ENCODE measurements at places on chromosomes 3 and 15.

DNA sequence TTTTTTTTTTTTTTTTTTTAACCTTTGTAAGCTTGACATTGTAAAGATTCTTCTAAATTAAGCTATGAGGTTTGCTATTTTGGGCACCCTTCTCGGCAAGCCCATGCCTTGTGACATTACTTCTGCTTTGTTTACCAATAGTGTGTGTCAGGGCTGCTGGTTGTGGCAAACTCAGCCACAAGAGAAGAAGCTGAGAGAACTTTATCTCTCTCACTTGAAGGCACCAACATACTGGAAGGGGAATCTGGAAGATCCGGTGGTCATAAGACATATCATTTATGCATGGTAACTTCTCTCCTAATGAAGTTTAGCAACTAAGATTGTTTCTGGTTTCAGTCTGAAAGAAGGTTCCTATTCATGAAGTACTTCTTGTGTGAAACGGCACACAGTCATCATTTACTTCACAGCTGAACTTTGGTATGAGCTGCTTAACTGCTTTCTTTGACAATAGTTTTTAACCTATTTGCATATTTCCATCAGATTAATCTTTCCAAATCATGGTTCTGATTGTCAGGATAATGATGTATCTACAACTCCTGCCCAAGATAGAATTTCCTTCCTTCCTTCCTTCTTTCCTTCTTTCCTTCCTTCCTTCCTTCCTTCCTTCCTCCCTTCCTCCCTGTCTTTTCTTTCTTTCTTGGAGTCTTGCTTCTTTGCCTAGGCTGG lies 189.3 kb downstream of the NFKBIZ start:
- DNase-seq = no peak

DNA sequence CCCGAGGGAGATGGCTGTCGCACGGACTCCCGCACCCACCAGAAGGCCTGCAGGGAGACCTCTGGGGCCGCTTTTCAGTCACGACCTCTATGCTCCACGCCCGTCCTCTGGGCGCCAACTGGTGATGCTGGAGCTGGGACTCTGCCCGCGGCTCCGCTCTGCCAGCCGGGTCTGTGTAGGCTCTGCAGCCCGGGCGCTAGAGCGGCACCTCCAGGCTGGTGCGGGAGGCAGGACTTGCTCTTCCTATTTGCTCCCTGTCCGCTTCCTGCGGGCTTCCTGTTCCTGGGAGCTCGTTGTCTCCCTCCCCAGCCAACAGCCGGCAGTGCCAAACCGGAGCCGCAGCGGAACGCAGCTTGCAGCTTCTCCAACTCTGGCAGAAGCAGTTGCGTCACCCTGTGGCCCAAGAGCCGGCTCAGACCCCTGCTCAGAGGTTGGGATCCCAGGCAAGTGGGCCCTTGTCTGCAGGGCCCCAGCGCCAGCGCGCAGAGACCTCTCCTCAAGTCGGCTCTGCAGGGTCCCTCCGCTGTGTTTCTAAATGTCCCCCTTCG lies 285.9 kb downstream of the XXYLT1 start:
- no peak for DNase-seq

- DNase-seq = no peak
Observed at GRCh38 chr15:85880501-85881190, 85.9 kb upstream of the KLHL25 start.

DNA sequence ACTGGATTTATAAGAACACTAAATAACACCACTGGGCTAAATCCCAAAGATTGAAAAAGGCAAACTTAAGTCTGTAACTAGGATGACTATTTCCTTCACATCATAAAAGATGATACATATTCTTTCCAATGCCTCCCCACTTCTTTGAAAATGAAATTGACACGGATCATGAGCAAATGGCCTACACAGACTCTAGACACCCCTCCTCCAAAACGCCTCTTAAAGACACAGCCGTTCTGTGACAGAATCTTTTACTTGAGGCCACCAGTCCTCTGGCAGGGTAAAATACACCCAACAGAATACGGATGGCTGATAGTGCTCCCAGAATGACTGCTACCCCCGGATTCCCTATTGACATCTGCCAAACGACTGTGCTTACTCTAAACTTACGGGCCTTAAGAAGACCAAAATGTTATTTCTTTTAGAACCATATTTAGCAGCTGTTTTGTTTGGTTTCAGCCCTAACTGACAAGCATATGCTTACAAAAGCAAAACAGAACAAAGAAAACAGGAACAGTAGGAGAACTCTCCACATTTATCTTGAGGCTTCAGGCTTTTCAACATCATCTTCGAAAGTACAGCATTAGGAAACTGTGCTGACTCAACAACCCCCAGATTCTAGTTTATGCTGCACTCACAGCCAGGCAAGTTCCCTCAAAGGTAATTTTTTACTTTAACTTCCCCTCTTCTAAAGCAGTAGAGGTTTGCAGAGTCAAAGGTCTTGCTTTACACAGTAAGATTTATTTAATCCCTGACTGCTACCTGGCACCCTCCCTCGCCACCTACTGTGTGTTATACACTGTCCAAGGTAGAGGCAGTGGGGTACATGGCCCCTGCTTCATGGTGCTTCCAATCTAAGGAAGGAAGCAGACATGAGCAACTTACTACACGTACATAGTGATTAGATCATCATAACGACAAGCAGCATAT lies 84.3 kb downstream of the TNIK start:
- no peak for DNase-seq

DNA sequence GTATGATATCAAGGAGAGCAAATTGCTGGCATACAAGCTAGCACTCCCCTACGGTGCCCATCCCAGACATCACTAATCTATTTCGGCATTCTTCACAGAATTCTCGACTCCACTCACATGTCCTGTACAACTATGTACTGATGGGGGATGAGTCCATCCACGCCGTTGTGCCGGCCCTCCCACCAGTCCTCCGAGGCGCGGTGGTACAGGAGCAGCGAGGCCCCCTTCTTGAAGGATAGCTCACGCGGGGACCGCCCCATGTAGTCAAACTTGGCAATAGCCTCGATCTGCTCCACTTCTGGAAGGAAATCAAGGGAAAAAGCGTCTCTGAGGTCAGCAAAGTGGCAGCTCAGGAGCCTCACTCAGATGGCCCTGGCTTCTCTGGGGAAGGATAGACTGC lies 31.0 kb upstream of the RAD18 start:
- no peak for DNase-seq

GRCh38 chr3:187080799-187081450 lies 58.4 kb downstream of the RPL39L start:
- no peak for DNase-seq

- DNase-seq = no peak
Observed at GRCh38 chr15:94047566-94047965, 183.8 kb upstream of the MCTP2 start.

GRCh38 chr3:174099724-174100123 lies 702.2 kb downstream of the NLGN1 start:
- DNase-seq = no peak

DNA sequence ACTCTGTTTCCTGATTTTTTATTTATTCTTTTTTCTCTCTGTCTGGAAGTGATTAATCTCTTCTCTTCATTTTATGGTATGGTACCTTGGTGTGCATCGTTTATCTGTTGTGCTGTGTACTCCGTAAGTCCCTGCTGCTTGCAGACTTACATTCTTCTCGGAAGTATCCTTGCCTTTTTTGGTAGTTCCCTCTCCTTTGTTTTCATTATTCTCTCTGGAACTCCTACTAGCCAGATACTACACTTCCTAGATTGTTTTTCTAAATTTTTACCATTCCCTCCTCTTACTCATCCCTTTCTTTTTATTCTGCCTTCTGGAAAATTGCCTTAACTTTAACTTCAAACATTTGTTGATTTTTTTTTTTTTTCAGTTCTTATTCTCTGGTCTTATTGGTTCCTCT lies 27.2 kb downstream of the PIK3CA start:
- DNase-seq = no peak

DNA sequence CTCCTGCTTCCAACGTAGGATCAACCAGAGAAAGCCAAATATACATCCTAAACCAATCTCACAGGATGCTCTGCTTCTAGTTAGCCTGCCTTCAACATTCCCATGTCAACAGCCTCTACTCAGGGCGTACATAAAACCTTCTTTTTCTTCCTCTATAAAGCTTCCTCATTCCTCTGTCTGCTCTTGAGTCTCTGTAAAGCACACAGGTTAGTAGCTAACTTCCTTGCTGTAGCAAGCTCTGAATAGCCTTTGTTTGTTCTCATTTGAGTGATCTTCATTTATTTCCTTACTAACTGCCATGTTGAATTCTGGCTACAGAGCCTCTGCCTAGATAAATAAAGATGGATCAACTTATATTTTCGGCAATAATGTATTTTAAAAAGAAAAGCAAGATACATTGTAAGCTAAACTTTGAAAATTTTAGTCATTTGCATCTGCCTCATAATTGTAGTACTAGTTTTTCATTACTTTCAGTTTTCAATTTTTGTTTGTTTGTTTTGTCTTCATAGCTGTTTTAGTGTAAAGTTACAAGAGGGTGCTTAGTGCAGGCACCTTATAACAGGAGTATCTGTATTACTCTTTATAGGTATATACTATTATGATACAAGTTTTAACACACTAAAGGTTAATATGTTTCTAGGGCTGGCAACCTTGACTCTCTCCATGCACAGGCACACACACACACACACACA lies 498.2 kb downstream of the PYDC2 start:
- no peak for DNase-seq

- DNase-seq = no peak
Observed at GRCh38 chr3:21889166-21889565, 138.2 kb upstream of the ZNF385D start.

DNA sequence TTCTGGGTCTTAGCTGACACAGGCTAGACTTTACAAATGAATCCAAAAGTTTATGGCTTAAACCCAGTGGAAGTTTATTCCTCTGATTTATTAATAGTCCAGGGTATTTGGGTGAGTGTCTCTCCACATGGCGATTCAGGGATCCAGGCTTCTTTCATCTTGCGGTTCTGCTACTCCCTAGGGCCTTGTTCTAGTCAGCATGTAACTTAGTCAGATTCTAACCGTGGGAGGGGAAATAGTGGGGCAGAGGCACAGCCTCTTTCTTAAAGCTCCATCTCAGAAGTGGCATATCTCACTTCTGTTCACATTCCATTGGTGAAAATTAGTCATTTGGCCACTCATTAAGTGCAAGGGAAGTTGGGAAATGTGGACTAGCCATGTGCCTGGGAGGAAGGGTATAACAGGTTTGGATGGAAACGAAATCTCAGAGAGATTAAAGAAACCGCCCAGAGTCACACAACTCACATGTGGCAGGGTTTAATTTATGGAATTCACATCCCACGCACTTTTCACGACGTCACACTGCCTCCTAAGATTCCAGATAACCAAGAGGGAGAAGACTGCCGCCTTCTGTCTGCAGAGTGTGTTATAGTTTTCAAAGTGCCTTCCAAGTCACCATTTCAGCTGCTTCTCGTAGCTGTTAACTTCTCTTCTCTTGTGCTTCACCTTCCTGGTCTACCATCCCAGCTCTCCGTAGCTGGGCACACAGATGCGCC lies 11.4 kb upstream of the RASGRF1 start:
- DNase-seq = no peak
